B cell (primary cell): ENCODE measurements at places on chromosomes 16 and 17.

DNA sequence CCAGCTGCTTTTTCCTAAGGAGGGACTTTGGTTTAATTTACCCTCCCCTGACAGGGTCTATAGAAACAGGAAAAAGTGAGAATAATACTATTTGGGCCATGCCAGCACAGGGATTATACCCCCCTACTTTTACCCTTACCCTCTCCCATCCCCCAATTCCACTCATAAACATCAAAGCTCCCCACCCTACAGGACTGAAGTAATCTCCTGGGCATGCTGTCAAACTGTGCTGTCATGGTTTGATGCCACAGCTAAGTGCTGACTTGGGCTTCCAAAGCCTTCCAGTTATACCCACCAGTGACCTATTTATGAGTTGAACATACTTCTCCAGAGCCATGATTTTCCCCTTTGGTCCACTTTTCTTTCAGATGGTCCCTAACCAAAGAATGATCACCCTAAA is 12.8 kb downstream of the PHF12 start:
- no peak for DNase-seq

DNA sequence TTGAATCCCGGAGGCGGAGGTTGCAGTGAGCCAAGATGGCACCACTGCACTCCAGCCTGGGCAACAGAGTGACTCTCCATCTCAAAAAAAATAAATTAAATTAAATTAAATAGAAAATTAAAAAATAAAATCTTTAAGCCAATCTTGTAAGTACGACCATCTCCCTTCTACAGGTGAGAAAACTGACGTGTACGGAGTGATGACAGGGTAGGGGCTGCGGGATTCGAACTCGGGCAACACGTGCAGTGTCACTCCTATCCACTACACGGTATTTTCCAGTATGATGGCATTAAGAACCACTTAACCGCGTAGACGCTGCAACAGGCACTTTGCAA is 762 bp downstream of the WDR59 start:
- DNase-seq: no peak

DNA sequence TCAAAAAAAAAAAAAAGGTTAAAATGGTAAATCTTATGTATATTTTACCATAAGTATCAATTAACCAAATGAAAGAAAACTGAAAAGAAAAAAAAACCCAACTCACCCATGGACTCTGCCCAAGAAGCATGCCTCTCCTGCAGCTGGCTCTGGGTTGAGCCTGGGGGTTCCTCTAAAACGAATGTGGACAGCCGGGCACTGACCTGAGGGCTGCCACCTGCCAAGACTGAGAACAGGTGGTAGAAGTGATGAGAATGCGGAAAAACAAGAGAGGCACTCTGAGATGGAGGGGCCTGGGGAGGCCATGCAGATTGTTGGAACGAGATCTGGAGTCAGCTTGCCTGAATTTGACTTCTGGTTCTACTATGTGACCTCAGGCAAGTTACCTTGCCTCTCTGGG is 85.5 kb upstream of the MSI2 start:
- DNase-seq: no peak

DNA sequence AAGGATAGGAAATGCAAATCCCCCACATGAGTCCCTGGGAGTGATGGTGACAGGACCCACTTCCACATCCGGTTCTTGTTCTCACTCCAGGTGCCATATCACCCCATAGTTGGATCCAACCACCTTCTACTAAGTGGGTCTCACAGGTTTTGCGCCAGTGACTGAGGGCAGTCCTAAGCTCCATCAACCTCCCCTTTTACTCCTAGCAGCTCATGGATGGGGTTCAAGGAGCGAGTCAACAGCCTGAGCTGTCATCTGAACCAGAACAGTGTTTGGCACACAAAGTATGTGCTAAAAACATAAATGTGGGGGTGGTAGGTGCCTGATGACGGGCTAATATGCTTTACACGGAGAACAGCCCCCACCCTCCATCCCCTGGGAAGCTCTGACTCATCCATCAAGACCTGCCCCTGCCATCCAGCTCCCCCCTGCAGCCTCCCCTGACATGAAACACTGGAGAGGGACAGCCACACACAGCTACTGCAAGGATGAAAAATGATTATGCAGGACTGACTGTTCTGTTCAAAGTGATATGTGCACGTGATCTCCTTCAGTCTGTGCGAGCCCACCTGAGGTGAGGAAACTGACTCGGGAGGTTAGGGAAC is 143.2 kb upstream of the CDH5 start:
- DNase-seq: no peak

- no peak for DNase-seq
Observed at GRCh38 chr17:67136191-67137025, 92.1 kb downstream of the CACNG1 start.
